ENCODE measurements at places on chromosomes 16 and 17. TPM values are rescaled to one million over a fixed set of nuclear protein-coding genes. Genes with fewer than 3 reads are reported as not detected.

DNA sequence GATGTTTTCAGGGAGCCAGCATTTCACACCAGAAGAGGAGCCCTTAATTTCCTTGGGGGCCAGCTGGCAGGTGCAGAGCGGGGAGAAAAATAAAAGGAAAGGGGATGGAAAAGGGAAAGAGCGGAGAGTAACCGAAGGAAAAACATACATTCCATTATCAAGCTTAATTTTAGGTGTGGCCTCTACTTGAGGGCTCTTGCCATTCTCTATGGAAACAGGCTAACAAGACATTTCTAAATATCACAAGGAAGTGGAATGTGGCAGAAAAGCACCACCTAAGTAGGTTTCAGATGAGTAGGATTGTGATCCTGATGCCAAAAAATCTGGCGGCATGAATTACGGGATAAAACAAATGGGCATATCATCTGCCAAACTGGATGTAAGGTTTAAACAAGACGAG, 970 bp upstream of the DYNC1LI2 start:
- DNase-seq: no peak

- DNase-seq: no peak
These were observed 818 bp upstream of the CNEP1R1 start for GRCh38 chr16:50024207-50024606.

- DNase-seq: no peak
These were observed 15.3 kb upstream of the GNA13 start for GRCh38 chr17:65071861-65072260.

DNA sequence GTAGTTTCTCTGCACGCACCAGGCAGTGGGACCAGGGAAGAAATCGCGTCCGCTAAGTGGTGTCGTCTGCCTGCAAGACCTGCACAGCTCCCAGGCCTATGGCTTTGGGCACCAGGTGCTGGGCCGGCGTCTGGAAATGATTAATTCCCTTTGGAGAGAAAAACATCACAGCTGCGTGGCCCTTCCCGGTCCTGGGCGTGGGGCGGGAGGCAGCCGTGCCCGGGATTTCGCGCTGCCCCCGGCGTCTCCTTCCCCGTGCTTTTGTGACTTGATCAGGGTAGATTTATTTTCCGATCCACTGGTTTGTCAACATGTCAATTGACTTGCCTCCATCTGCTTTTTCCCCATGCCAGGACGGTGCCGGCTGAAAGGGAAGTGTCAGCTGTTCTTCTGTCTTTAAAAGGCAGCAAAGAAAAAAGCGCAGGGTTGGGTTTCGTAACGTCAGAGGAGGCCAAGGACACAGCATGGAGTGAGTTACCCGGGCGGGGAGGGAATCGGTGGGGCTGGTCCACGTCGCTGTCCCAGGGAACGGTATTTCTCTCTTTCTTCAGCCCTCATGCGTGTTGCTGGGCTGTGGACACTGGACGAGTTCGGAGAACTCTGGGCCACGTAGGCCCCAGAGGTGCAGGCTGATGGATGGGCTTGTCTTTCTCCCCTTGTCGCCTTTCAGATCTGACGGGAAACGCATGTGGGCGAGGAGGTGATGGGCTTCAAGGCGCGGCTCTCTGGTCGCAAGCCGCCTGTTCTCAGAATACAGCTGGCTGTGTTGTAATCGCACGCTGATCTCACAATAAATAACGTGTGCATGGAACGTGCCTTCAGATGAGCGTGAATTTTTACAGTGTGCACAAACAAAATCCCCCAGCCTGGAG, 188.1 kb upstream of the ZNF469 start:
- DNase-seq: no peak

DNA sequence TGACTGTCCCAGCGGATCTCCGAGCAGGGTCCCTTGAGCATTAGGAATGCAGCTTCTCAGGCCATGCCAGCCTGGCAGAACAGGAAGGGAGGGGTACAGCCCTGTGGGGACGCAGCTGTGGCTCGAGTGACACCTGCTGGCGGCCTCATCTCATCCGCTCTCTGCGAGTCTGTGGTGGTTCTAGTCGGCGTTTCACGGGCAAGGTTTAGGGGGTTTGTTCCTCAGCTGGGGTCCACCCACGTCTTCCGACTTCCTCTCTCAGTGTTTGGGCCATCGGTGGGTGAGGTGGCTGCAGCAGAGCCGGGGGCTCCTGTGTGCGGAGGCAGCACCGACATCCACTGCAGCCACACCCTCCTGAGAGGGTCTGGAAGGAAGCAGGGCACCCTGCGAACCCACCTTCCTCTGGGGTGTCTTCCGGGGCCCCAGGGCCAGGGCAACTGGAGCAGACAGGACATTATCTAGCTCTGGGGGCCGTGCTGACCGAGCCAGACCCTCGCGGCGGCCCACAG, 33.3 kb downstream of the JPH3 start:
- DNase-seq: no peak

- DNase-seq: no peak
These were observed 11.6 kb downstream of the NATD1 start for GRCh38 chr17:21241564-21241963.

DNA sequence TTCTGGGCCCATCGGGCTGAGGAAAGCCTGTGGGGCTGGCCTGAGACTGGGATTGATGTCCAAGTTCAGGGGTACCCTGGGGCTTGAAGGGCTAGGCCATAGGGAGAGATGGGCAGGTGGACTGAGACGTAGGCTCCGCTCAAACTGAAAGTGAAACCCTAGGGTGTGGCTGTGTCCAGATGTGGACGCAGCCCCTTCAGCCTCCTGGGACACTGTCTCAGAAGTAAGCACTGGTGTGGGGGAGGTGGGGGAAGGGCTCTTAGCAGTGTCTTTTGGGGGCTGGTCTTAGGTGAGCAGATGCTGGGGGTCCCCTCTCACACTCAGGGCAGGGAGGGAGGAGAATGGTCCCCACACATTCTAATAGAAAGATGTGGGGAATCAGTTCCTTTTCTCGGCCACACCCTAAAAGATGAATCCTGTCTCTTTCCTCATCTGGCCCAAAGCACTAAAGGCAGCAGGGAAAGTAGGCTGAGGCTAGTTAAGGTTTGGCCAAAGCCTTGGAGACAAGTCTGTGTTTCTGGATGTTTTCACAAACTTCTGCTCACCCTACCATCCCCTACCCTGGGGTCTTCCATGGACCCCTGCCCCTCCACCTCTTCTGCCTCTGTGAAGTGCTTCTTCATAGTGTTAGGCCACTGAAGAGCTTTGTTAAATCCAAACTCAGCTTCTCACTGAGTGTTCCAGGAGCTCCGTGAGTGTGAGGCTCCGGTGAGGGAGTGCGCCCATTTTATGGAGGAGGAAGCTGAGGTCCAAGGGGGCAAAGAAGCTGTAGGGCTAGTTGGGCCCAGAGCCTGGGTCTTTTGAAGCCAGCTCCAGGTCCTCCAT, 5.6 kb downstream of the FMNL1 start:
- DNase-seq: no peak

- DNase-seq: no peak
These were observed 5.0 kb downstream of the DPH1 start for GRCh38 chr17:2034806-2035540.

DNA sequence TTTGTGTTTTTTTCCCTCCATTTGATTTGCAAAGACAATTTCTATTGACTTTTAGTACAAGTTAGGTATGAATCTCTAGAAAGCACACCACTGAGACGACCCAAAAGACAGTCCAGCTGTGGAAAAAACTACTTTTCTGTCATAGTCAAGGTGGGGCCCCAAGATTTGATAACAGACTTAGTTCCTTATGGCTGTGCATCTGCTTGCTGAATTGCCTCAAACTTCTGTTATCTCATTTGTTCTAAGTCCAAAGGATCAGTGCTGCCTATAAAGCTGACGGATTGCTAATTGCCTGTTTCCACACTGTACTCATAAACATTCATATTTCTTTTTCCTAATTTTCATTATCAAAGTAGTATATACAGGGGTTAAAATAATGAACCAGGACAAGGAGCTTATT, 180.8 kb downstream of the SPECC1 start:
- DNase-seq: no peak

GRCh38 chr17:79581324-79581932, 29.4 kb downstream of the RBFOX3 start:
- DNase-seq: no peak

GRCh38 chr16:74852500-74852875, 77.9 kb upstream of the FA2H start:
- DNase-seq: no peak

- no peak for DNase-seq
These were observed 8.5 kb downstream of the KIF19 start for GRCh38 chr17:74334393-74335039.

DNA sequence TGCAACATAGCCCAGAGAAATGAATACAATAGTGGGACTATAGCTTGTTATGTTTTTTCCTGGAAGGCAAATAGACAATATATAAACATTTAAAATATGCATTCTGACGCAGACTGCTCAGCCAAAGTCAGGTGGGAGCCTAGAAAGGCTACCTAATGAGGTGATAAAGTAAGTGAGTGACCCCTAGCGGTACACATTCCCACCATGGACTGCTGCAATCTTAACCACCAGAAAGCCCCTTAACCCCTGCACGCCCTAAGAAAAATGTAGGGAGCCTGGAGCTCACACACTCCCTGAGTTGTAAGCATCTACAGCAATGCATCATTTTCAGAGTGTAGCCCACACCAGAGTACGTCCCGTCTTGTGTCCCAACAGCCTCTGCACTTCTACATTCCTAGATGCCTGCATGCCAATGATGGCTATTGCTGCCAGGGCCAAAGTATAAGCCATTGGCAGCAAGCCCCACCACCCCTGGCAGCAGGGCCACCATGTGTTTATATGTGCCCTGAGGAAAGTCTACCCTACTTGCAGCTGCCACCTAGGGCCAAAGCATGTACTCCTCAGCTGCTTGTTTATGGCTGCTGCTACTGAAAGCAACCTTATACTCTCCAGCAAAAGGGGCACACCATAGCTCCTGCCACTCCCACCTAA, 127.6 kb downstream of the KIF2B start:
- DNase-seq: peak; percentile 19

DNA sequence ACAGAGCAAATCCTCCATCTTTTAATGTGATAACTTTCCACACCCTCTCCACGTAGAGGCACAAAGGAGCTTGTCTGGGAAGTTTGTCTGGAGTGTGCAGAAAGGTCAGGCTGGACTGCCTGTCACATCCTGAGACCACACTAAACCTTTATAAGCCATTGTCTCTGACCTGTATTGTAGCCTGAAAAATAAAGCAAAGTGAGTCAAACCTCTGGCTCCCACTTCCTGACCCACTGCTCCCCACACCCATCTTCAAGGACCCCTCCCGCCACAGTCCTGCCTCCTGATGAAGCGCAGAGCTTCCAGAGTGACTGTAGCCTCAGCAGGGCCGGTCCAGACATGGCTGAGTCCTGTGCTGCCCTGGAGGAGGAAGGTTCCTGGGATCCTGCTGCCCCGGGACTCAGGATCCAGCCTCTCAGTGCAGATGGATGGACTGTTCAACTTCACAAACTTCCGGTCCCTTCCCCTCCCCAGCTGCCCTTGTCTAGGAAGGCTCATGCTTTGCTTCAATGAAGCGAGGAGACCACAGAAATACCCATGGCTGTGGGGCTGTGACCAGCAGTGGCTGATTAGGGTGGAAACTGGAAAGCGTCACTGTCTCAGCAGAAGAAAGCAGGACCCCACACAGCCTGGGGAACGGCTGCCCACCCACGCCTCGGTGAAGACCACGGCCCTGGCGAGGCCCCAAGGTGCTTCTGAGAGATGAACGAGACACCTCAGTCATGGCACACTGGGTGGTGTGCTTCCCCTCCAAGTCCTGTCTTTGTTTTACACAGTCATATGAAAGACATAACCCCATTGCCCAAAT, 30.9 kb upstream of the CLEC18B start:
- no peak for DNase-seq

DNA sequence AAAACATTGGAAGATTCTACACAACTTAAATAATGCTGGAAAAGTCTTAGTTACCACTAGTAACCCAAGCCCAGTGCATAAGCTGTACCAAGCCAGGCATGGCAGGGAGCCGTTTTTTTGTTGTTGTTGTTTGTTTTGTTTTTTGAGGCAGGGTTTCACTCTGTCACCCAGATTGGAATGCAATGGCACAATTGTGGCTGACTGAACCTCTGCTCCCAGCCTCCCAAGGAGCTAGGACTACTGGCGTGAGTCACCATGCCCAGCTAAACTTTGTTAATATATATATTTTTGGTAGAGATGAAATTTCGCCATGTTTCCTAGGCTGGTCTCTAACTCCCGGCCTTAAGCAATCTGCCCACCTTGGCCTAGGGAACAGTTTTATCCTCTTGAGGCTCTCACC, 564 bp upstream of the TMIGD1 start:
- DNase-seq: no peak

- DNase-seq: no peak
These were observed 9.4 kb downstream of the XYLT2 start for GRCh38 chr17:50355336-50355700.

DNA sequence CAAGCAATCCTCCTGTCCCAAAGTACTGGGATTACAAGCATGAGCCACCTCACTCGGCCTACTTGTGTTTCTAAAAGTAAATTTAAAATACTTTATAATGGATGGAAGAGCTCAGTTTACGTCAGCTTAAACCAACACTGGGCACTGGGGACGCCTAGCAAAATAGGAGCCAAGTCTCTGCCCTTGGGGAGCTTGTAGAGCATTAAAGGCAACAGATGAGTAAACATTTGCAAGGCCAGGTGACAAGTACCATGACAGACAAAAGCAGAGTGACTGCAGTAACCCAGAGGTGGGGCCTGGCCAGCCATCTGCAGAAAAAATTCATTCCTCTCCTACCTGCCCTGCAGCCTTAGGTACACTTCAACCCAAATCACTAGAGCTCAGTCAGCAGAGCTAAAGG, 12.1 kb upstream of the NLK start:
- no peak for DNase-seq

- no peak for DNase-seq
These were observed at the start of gene RUNDC3A for GRCh38 chr17:44308320-44308818. Gene RUNDC3A (plus strand): TSS chr17:44308601. CDS start chr17:44308833, 232 bp downstream.

- DNase-seq: no peak
These were observed 48.6 kb downstream of the GAS7 start for GRCh38 chr17:10149573-10150399.

GRCh38 chr16:65579050-65579449, 457.2 kb upstream of the CDH11 start:
- no peak for DNase-seq

- DNase-seq: no peak
These were observed 127.7 kb upstream of the MAF start for GRCh38 chr16:79728048-79728922.

Gene HS3ST3B1
- total RNA-seq: 27.1 TPM

Gene CIBAR2
- not detected for total RNA-seq

Gene MT1G
- not detected for total RNA-seq

Gene CCL1
- total RNA-seq: not detected

Gene CD300H
- total RNA-seq: not detected

Gene CTRB2
- total RNA-seq: not detected

Gene TP53TG3C
- total RNA-seq: not detected

Gene AMFR
- 104 TPM for total RNA-seq

Gene G6PC1
- total RNA-seq: not detected

Gene CASKIN1
- 3.6 TPM for total RNA-seq

Gene NOG
- total RNA-seq: 2.0 TPM

Gene MEOX1
- 0.07 TPM for total RNA-seq

Data from chondrocyte (in vitro differentiated cells).